ENCODE measurements at places on chromosomes 6 and 20.

DNA sequence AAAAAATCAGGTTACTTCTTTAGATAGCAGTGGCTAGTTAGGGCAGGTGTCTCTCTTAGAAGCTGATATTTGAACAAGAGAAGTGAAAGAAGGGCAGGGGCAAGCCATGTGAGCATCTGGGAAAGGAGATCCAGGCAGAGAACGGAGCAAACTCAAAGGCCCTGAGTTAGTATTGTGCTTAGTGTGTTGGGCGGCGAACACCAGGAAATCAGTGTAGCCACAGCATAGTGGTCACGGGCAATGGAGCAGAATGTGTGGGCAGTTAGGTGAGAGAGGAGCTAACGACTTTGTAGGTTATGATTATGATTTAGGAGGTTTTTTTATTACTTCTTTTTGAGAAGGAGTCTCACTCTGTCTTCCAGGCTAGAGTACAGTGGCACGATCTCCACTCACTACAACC is 229.3 kb downstream of the TMEM242 start:
- DNase-seq = no peak

DNA sequence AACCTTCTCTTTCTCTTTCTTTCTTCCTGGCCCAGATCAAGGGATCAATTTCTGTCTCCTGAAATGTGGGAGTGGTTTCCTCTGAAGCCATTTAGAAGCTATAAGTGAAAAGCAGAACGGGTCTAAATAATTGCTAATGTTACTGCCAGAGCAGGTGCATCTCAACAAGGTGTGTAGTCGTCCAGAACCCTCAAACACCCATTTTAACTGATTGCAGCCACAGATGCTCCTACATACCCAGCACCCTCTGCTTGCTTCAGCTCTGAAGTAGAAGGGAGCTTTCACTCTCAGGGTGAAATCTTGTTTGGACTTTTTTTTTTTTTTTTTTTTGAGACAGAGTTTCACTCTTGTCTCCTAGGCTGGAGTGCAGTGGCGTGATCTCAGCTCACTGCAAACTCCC is 592.1 kb upstream of the ARID1B start:
- DNase-seq = no peak

DNA sequence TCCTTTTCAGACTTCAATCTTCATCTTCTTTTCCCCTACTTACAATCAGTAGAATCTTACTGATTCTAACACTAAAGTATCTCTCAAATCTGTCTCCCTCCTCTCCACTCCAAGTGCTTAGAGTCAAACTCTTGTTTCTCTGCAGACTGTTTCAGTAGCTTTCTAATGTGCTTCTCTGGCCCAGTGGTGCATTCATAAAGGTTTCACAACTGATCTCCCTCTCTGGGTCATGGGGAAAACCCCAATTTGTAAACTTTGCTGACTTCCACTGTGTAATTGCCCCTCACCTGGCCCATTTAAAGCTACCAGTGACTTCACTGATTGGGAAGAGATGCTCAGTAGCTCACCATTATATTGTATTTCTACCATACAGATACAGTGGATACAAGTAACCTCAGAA is 183.6 kb downstream of the FAXC start:
- no peak for DNase-seq

DNA sequence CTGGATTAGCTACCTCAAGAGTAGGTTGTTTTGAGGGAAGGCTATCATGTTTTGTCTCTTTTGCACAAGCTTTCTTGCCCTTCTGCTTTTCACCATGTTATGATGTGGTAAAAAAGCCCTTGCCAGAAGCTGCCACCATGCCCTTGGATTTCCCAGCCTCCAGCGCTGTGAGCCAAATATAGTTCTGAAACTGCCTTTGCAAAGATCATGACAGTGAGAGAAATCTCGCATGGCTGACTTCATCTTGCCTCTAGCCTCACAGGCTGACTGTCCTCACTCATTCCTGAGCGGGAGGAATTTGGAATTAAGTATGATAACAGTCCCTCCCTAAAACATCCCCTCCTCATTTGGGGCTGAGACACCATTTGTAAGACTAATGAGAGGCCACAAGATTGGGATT is 207.7 kb downstream of the BTBD9 start:
- DNase-seq = no peak

GRCh38 chr6:101543796-101544195 is 150.3 kb downstream of the GRIK2 start:
- DNase-seq = no peak

DNA sequence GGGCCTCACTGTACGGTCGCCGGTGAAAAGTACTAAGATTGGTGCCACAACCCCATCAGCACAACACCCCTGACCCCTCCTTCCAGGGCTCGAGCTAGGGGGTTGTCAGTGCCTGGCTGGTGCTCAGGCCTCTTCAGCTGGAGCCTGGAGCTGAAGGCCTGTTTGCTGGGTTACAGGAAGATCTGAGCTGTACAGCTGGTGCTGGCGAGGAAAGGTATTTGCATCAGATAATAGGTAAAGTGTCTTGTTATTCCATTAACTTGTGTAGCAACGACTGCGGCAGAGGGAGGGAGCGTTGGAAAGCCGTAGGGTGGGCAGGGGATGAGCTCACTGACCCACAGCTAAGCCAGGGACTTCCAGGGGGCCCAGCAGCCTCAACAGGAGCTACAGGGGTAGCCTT is 15.8 kb upstream of the SIRPA start:
- no peak for DNase-seq

DNA sequence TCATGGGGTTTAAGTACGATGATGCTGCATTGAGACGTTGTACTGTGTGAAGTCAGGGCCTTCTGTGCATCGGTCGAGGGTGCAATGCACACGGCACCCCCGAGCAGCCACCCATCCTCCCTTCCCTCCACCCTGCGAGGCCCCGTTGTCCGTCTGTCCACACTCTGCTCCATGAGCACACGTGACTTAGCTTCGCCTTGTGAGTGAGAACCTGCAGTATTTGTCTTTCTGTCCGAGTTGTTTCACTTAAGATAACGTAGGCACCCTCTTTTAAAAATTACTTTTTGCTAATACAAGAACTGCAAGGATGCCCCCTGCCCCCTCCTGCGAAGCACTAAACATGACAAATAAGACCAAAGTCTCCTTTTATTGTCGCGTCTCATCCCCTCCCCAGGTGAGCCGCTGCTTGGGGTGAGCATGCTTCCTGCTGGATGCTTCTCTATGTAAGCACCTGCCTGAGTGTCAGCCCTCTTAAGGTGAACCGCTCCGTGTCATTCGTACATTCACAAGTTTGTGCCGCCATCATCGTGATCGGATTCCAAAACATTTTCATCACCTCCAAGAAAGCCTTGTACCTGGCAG is 3.6 kb upstream of the RBBP8NL start:
- no peak for DNase-seq

GRCh38 chr20:3775457-3776108 is 5.7 kb downstream of the SPEF1 start:
- DNase-seq = no peak

- no peak for DNase-seq
These were observed 611.0 kb upstream of the MARCKS start for GRCh38 chr6:113246186-113246585.

GRCh38 chr20:23435626-23436539 is 3.6 kb upstream of the CSTL1 start:
- DNase-seq = no peak

GRCh38 chr20:5234158-5234557 is 82.6 kb downstream of the PROKR2 start:
- no peak for DNase-seq
